ENCODE measurements at places on chromosomes 12 and 14.

GRCh38 chr12:132444957-132445883, 44.7 kb upstream of the FBRSL1 start:
- DNase-seq: peak; percentile 40

- no peak for DNase-seq
Measured at GRCh38 chr12:106281056-106281782, 21.3 kb upstream of the TCP11L2 start.

DNA sequence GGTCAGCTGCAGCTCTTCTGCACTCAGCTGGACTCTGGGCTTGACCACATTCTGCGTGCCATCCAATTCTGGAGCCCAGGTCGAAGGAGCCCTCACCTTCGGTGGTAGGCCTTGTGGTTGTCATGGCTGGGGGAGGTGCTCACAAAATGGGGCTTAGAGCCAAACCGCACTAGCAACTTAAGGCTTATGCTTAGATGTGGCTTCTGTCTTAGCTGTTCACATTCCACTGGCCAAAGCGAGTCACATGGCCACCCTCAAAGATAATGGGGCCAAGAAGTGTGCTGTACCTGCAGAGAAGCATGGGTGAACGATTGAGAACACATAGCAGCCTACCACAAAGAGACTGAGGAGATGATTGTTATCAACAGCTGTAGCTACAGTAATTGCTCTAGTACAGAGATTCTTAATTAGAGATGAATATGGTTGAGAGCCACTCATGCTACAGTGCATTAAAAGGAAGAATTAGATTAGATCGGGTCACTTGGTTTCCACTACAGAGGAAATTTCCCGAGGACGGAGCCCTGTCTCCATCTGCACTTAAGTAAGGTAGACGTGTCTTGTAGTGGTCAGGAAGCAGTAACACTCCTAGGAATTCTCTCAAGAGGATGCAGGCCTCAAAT, 334.6 kb upstream of the FKBP4 start:
- DNase-seq: no peak

GRCh38 chr12:20475542-20475941, 107.2 kb downstream of the PDE3A start:
- no peak for DNase-seq

GRCh38 chr12:109795023-109795422, 38.2 kb downstream of the TRPV4 start:
- DNase-seq: no peak

GRCh38 chr12:6899427-6899826, 5.2 kb upstream of the LRRC23 start:
- DNase-seq: no peak

GRCh38 chr12:51371295-51371953, 19.8 kb downstream of the GALNT6 start:
- no peak for DNase-seq

- no peak for DNase-seq
Measured at GRCh38 chr14:99842141-99842540, 48.9 kb downstream of the EML1 start.

DNA sequence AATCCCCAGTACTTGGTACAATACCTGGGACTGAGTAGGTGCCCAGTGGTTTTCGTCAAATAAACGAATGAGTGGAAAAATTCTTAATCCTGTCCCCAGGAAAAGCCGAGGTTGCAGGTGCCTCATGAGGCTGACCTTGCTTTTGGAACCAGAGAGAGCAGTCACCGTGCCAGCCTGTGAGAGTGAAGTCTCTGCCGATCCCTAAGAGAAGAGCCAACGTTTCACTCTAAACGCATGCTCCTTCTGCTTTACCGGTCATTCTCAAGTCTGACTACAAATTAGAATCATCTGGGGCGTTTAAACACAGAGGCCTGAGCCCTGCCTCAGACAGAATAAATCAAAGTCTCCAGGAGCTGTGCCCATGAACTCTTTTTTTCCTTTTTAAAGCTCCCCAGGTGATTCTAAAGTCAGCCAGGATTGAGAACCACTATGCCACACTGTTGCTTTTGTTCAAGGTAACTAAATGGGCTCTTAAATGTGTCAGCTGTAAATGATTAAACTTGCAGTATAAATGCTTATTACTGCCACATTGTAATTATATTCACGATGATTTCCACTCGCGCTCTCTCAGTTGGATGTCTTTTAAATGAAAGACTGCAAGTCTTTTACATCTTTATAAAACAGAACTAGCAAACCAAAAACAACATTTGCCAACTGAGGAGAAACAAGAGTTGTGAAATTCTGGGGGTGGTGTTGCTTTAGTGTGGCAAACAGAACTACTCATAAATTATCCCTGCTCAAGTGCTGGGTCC, 26.9 kb downstream of the TCP11L2 start:
- no peak for DNase-seq

DNA sequence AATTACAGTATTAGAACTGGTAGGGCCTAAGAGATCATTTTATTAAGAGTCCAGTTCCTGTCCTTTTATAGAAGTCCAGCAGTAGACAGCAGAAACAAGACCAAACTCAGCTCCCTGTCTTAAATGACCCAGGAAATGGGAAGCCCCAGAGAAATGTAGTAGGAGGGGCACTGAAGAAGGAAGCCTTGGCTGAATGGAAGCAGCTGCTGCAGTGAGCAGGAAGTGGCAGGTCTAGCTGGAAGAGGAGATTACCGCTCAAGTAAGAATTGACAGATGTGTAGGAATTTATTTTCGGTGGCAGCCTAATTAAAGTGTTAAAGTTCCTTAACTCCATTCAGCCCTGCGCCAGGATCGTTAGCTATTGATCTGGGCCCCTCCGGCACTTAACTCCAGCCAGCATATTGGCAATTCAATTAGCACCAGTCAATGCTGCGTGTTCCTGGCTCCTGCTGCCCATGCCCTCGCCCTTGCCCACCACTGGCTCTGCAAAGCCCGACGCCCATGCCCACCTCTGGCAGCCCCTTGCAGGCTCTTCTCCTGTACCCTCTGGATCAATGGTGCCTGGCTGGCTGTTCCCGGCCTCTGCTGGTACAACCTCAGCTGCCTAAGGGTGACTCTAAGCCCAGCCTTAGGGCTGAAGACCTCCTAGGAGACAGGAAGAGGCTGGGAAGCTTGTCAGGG, 21.1 kb downstream of the ZFHX2 start:
- DNase-seq: no peak
